Lung microvascular endothelial cell (primary cell): ENCODE measurements at places on chromosomes 16 and 17. TPM values are rescaled to one million over a fixed set of nuclear protein-coding genes. Genes with fewer than 3 reads are reported as not detected.

GRCh38 chr16:28192806-28193529 lies 18.8 kb downstream of the XPO6 start:
- no peak for DNase-seq

- no peak for DNase-seq
Measured at GRCh38 chr17:59439262-59439661, 107.8 kb downstream of the YPEL2 start.

DNA sequence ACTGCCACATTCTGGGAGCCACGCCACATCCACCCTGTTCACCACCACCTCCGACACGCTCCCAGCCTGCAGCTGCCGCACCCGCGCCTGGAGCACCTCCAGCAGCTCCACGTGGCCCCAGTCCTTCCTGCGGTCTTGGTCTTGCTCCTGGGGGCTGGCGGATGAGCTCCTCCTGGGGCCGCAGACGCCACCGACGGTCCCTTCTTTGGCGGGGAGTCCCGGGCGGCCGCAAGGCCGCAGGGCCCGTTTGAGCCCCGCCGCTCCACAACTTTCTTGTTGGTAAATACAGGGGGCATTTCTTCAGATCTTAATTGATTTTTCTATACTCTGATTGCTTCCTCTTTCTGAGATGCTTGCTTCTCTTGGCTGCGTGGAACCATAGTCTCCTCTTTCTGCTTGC lies 75.3 kb upstream of the MED13 start:
- no peak for DNase-seq

GRCh38 chr17:43702637-43703036 lies 40.9 kb upstream of the MEOX1 start:
- DNase-seq, result peak; percentile 7

DNA sequence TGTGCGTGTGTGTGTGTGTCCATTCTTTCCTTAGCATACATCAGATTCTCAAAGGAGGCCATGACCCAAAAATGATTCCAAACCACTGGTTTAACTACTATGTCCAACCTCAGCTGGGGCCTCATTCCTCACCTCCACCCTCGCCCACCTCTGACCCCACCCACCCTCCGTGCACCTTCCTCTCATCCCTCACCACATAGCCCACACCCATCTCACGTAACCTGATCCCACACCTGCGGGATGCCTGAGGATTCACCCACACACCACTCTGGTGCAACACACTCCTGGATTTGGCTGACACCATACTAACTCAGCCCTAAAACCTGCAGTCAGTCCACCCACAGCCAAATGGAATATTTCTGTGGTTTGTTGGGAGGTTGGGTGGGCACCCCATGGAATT lies 3.3 kb upstream of the CSNK2A2 start:
- no peak for DNase-seq

Gene CA5A
- not detected in 2 replicates for total RNA-seq

Gene PYY
- total RNA-seq, result not detected in 2 replicates

DNA sequence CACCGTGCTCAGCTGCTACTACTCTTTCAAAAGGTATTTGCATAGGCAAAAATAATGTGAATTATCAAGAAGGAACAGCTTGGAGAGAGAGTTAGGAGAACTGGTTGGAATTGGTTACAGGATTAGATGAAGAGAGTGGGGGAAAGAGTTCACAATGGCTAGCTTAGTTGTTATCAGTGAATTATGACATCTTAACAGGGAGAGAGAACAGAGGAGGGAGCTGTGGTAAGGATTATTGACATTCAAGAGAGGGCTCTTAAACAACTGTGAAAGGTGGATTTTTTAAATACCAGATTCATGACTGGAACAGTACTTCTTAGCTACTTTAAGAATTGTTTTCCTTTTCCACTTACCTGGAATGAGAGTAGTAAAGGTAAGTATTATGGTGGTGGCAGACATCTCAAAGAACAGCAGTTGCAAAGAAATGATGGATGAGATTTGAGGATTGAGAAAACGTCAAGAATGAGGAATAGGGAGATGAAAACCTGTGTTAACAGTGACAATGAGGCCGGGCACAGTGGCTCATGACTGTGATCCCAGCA lies 43.9 kb upstream of the SLC5A11 start:
- no peak for DNase-seq

DNA sequence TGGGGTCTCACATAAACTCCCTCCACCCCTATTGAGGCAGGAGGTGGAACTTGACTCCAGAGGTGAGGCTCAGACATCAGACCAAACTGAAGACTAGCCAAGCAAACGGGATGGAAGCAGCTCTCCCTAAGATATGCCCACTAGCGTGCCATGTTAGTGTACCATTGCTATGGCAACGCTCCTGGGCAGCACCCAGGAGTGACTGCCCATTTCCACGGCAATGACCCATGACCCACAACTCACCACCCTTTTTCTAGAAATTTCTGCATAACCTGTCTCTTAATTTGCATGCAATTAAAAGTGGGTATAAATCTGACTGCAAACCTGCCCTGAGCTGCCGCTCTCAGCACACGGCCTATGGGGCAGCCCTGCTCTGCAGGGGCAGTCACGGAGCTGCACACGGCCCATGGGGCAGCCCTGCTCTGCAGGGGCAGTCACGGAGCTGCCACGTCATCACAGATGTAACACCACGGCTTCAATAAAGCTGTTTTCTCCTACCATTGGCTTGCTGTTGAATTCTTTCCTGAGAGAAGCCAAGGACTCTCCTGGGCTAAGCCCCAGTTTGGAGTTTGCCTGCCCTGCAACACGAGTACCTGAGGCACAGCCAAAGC lies 164.3 kb downstream of the RBFOX3 start:
- no peak for DNase-seq

DNA sequence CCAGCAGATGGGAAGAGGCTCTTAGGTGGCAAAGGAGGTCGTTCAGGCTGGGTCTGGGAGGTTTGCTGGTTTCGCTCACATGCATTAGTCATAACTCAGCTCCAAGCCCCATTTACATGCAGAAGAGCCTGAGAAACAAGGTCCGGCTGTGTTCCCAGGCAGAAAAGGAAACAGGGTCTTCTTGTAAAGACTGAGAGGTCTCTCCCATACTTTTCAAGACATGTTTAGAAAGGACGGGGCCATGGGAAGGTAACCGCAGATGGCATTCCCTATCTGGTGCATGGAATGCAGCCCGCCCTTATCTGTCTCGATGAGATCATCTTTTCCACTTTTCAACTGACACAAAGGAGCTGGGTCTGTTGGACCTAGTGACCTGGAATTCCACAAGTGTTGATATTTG lies 389.0 kb upstream of the CDH11 start:
- no peak for DNase-seq

- no peak for DNase-seq
Measured at GRCh38 chr16:77435272-77435820, 512 bp upstream of the ADAMTS18 start.

Gene KRTAP9-8
- not detected in 2 replicates for total RNA-seq

DNA sequence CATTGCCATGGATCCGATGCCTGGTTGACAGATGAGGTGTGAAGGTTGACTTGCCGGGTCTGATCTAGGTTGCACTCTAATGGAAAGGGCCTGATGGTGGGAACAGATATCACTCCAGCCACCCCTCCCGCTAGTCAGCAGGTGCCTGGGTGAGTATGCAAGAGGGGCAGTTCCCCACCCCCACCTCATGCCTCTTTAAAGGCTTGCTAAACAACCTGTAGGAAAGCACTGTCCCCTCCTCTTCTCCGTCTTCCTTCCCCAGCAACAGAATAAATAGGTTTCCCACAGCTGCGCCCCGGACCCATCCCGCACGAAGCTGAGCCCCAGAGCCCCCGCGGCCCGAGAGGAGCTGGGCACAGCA lies 746 bp upstream of the TMEM132E start:
- no peak for DNase-seq

DNA sequence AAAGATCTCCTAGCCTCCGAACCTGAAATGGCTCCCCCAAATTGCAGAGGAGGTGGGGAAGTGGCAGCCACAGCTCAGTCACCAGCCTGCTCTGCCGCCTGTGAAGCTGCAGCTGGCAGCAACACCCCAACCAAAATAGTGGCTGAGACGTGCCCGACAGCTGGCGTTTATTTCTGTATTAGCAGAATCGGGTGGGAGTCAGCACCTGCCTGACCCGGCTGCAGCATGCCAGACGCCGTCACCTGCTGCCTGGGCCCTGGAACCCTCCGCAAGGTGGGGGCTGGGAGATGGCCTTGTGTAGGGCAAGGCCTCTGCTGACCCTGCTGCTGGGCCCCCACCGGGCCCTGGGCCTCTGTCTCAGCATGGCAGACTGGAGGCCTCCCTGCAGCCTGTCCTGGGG lies 17.5 kb upstream of the PABPN1L start:
- DNase-seq, result no peak

DNA sequence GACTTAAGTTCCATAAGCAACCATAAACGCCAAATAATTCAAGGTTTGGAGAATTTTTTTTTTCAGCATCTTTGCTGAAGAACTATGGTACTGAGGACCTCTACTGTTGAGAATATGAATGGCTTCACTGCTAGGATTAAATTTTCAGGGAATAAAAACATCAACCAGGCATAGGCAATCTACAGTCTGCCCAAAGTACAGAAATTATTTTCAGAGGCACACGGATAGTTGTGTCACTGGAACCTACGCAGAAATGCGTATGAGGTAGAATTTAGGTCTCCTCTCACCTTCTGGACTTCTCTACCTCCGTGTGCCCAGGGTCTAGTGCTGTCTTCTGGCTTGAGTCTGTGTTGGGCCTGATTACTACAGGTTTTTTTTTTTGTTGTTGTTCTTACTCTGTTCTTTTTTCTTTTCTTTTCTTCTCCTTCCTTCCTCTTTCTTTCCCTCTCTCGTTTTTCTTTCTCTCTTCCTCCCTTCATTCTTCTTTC lies 39.7 kb downstream of the NACA2 start:
- peak; percentile 44 for DNase-seq

GRCh38 chr16:65547772-65548446 lies 426.0 kb upstream of the CDH11 start:
- DNase-seq, result no peak

DNA sequence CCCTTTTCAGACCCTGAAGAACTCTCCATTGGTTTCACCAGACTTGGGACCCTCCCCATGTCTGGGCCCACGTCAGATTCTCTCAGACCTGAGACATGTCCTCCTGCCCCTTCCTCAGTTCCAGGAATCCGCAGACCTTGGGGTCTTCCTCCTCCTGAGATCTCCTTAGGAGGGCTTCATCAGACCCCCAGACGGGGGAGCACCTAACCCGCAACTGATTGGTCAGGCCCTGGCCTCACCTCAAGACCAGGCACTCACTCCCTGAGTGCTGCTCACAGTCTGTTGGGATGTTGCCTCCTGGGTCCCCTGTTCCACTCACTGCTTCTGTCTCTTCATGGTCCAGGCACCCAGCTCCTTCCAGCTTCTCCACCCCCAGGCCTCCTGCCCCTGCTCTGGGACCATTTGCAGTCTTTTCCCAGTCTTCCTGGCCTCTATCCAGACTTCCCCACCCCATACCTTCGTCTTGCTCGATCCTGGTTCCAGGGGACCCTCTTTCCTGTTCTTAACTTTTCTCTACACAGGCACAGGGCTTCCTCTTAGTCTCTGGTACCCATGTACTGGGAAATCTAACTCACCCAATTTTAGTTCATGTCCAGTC lies 1.2 kb downstream of the GID4 start:
- DNase-seq, result no peak

GRCh38 chr17:55420776-55421178 lies 858 bp downstream of the MMD start:
- peak; percentile 16 for DNase-seq

GRCh38 chr16:30394592-30395154 lies 547 bp upstream of the ZNF48 start:
- DNase-seq, result peak; percentile 22

- DNase-seq, result no peak
Measured at GRCh38 chr16:27534256-27534655, 15.5 kb downstream of the GTF3C1 start.

- no peak for DNase-seq
Measured at GRCh38 chr17:27495460-27495859, 39.2 kb downstream of the KSR1 start.

GRCh38 chr16:87970186-87970585 lies 19.0 kb downstream of the BANP start:
- DNase-seq, result no peak

Gene CDC27
- 119 and 121 TPM in 2 replicates for total RNA-seq

Gene TEKT5
- total RNA-seq, result not detected in 2 replicates

DNA sequence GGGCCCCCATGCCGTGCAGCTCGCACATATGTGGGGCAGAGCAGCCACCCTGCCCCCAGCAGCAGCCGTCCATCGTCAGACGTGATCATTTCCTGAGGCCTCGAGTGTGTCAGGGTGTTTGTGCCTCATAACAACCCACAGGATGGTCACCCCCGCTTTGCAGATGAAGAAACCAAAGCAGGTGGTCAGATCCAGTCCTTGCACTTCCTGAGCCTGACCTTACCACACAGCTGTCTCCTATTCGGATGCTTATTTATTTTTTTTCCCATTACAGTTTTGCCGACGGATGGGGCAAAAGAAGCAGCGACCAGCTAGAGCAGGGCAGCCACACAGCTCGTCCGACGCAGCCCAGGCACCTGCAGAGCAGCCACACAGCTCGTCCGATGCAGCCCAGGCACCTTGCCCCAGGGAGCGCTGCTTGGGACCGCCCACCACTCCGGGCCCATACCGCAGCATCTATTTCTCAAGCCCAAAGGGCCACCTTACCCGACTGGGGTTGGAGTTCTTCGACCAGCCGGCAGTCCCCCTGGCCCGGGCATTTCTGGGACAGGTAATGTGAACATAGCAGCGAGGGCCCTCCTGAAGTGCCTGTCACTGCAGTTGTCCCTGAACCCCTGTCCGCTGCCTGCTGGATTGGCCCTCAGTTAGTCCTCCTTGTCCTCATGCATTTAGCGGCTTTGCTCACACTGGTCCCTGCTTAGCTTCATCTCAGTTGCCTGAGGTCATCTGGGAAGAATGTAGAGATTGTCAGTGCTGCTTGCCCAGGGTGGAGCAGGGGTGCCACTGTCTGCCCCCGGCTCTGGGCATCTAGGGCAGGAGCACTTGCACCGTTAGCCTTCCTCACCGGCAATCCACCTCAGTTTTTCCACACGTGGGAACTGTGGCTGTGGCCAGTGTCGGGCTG lies 1.4 kb downstream of the MPG start:
- DNase-seq, result peak; percentile 69

- no peak for DNase-seq
Measured at GRCh38 chr16:19186408-19186807, 18.4 kb downstream of the SYT17 start.

DNA sequence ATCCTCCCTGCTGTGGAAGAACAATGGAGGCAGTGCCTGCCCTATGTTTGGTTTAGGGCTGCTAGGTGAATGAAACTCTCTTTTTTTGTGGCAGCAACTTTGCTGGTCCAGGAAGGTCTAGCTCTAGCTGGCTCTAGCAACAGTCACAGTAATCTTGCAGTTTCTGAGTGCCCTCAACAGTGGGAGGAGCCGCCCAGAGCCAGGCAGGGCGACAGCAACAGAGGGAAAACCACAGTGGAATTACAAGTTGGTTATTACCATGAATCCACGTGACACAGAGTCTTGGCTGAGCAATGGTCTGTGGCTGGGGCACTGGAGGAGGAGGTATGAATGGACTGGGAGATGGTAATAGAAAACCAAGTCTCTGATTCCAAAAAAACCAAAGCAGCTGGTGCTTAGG lies 10.3 kb downstream of the HSPB9 start:
- DNase-seq, result peak; percentile 63
